T-cell (primary cell): ENCODE measurements at places on chromosomes 7 and 10. TPM values are rescaled to one million over a fixed set of nuclear protein-coding genes. Genes with fewer than 3 reads are reported as not detected.

GRCh38 chr7:82317257-82317721 is 126.3 kb downstream of the CACNA2D1 start:
- DNase-seq: no peak

GRCh38 chr10:34434119-34434594 is 380.9 kb downstream of the PARD3 start:
- no peak for DNase-seq

The THSD7A gene
- total RNA-seq: not detected

The GPRIN2 gene
- total RNA-seq: not detected

DNA sequence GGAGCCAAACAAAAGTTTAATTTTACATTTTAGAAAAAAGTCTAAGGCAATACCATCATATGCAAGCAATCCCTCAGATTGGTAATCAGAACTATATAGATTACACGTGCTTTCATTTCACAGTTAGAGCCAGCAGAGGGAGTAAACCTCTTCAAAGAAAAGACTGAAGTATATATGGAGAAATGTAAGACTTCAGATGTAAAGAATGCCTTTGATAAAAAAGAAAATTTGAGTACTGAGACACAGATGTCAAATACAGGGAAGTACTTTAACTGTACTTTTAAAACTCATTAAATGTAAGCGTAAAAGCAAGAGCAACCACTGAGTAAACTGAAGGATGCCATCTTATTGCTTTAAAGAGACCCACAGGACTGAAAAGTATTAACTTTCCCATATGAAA is 101.4 kb upstream of the FAM133B start:
- no peak for DNase-seq

The OR6B1 gene
- total RNA-seq: not detected

The GJD4 gene
- total RNA-seq: not detected

The DGKB gene
- not detected for total RNA-seq

GRCh38 chr10:21090609-21091082 is 193.5 kb upstream of the NEBL start:
- DNase-seq: no peak

DNA sequence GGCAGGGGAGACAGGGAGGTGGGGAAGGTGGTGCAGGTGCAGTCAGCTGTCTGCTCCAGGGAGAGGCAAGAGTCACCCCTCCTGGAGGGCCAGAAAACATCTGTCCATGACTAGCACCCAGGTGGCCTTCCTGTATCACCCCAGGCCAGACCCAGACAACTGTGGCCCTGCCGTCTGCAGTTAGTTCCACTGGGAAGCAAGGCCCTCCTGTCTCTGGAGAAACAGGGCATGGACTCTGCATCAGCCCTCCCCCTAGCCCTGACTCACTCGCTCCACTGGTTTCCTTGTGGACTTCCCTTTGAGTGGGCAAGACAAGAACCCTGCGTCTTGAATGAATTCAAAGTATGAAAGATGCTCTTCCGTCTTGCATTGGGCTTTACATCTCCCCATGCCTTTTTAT is 12.6 kb downstream of the TBATA start:
- no peak for DNase-seq

The DCLRE1A gene
- total RNA-seq: 3.8 TPM

DNA sequence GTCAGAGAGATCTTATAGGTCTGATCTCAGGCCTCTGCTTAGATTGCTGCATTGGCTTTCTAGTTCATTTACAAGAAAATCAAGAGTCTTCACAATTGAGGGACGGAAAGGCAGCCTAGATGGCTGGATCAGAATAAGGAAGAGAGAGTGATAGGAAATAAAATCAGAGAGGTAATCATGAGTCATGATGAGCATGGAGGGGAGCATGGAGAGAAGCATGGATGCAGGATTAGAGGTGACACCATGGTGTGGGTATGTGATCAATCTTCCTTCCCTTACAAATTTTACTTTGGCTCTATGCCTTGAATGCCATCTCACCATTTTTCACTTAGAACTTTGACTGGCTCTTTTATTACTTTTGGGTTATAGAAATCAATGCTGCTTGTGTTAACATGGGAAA is 1.4 kb downstream of the BCCIP start:
- no peak for DNase-seq

GRCh38 chr10:44466236-44466635 is 81.3 kb upstream of the CXCL12 start:
- no peak for DNase-seq

DNA sequence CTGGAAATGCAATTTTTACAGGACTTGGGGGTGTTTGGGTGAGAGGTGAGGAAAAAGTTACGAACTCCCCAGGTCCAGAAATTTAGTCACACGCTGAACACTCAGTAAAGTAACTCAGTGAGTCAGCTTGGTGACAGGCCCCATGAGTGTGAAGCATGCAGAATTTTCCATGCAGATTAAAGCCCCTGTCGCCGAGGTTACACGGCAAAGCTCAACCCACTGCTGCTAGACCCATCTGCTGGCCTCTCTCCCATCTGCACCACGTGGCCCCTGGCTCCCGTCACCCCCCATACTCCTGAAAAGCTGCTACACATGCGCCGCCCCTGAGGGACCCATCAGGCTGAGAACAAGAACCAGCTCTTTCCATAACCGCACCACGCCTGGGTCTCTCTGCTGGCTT is 7.0 kb upstream of the MMP21 start:
- no peak for DNase-seq

The MYOZ1 gene
- total RNA-seq: not detected

DNA sequence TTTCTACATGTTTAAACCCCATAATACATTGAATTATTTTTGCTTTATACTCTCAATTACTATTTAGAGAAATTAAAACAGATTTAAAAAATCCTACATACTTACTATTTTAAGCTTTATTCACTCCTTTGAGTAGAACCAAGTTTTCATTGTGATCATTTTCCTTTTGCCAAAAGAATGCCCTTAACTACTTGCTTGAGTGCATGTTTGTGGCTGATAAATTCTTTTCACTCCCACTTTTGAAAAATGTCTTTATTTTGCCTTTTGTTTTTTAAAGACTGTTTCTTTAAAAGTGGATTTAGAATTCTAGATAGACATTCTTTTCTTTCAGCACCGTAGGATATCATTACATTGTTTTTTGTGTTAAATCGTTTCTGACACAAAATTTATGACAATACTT is 22.3 kb upstream of the AGR3 start:
- no peak for DNase-seq

DNA sequence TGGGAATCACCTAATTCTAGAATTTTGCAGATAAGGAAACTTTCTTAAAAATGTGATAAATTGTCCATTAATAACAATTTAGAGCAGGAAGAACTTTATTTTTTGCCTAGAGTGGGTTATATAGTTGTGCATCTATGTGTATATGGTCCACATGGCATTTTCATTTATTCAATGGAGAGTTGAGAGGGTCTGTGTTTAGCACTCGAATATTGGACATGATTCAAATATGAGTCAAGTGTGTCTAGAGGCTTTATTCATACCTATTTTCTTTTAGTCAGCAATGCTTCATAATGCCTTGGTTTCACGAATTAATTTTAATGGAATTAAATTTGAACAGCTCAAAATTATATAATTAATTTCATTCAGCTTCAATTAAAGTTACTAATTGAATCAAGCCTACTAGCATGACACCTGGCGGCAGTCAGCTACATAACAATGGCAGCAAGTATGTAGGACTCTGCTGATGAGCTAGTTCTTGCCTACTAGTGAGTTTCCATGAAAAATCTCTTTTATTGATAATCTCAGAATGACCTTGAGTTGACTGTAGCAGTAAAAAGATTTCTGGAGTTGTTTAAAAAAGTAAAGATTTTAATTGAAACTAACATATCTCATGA is 17.7 kb downstream of the MDFIC start:
- DNase-seq: no peak

DNA sequence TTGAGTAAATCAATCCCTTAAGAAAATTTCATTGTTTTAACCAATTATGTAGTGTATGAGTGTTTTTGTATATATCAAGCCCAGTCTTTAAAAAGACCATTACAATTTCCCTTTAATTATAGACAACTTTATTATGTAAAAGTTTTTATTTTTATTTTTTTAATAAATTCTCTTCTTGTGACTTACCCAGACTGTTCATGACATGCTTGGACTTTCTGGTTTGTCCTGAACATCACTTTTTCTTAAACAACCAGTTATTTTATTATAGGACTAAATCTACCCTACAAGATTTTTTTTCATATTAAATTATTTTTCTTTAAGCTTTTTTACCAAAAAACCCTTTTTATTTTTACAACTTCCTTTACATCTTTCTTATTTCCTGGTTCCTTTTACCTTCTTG is 410.4 kb downstream of the ATRNL1 start:
- no peak for DNase-seq

The ASAH2B gene
- 3.1 TPM for total RNA-seq

The TUBB8 gene
- total RNA-seq: not detected

The UNCX gene
- not detected for total RNA-seq

The GIMAP2 gene
- 226 TPM for total RNA-seq

- DNase-seq: no peak
Observed at GRCh38 chr10:74640134-74640921, 186.1 kb upstream of the KAT6B start.

The ACTL6B gene
- total RNA-seq: not detected

The MALRD1 gene
- total RNA-seq: 0.32 TPM

- no peak for DNase-seq
Observed at GRCh38 chr7:66687186-66687585, 53.3 kb upstream of the RABGEF1 start.

DNA sequence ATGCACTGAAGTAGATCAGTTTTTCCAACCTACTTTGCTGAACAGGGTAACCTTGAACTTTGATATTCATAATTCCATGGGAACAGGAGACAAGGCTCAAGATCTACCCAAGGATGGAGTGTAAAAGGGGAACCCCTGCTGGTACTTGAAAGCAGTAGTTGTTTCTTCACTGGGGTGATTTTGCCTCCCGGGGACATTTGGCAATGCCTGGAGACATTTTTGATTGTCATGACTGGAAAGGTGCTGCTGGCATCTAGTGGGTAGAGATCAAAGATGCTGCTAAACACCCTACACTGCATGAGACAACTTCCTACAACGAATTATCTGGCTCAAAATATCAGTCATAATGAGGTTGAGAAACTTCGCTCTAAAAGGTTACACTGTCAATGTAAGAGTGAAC is 214.8 kb upstream of the CTBP2 start:
- no peak for DNase-seq

The PNLIPRP1 gene
- total RNA-seq: 1.4 TPM
